ENCODE measurements at places on chromosomes 3 and 15.

DNA sequence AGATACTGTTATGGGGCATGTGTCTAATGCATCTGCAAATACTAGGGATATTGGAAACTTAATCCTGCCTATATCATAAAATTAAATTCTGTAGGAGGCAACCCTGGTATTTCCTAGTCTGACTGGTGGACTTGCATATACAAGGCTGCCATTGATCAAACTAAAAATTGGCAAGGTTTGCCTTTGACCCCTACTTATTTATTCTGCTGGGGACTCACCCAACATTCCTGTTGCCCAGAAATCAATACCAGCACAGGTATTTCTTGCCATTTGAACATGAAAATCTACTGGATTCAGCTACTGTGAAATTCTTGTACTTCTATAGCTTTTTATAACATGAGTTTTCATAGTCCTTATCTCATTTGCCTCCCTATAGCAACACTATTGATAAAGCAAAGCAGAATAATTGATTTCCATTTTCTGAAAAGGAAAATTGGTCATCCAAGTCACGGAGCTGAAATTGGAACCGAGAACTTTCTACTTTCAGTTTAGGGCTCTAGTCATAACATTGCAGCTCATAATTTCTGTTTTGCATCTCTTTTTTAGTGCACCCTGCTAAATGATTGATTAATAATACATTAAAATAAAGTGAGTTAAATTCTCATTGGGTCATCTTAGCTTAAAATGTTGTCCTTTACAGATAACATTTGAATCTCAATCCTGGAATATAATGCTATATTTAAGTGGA, 365.2 kb downstream of the MFSD1 start:
- no peak for DNase-seq

- DNase-seq, result no peak
These were observed 278.7 kb downstream of the FHIT start for GRCh38 chr3:60972599-60972998.

GRCh38 chr3:62604298-62604697, 230.9 kb upstream of the FEZF2 start:
- DNase-seq, result peak; percentile 93

GRCh38 chr3:186162221-186162620, 53.3 kb upstream of the ETV5 start:
- DNase-seq, result peak; percentile 19

DNA sequence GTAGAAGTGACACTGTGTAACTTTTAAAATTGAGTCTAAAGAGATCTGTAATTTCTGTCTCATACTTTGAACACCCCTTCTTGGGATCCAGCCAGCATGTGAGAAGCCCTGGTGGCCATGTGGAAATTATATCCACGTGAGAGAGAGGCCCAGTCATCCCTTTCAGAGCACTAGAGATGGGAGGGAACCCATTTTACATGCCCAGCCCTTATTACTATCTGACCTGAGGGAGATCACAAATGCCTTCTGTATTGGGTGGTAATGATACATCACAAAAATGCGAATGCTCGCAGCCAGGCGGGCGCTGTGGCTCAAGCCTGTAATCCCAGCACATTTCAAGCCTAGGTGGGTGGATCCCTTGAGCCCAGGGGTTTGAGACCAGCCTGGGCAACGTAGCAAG, 27.3 kb upstream of the TRAK1 start:
- peak; percentile 65 for DNase-seq

- peak; percentile 95 for DNase-seq
These were observed 14.1 kb downstream of the LYSMD4 start for GRCh38 chr15:99719096-99719541.

- peak; percentile 38 for DNase-seq
These were observed 23.3 kb downstream of the IREB2 start for GRCh38 chr15:78461171-78461888.

GRCh38 chr15:85473455-85473854, 93.1 kb downstream of the AKAP13 start:
- peak; percentile 83 for DNase-seq

DNA sequence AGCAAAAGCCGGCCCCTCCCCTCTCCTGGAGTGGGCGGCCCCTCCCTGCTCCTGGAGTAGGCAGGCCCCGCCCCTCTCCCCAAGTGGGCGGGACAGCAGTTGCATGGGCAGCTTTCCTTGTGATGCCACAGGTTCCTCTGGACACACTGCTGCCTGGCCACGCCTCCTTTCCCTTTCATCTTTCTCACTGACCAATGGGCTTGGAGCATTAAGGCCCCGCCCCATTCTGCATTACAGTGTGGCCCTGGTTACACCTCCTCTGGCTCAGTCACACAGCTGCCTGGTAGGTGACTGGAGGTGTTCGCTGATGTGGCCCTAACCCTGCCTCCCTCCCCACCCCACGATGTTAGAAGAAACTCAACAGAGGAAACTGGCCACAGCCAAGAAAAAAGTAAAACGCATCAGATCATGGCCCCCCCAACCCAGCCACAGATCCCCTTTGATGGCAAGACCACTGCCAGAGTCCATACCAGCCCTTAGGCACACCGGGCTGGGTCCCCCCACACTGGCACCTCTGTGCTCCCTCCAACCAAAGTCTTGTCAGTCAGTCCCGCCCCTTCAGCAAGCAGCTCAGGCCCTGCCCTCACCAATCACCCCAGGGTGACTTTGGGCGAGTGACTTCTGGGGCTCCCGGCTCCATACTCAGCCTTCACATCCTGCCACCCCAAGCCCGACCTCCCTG, 84.3 kb downstream of the ADAMTS7 start:
- peak; percentile 5 for DNase-seq

GRCh38 chr15:101100118-101100517, 151.7 kb downstream of the CHSY1 start:
- no peak for DNase-seq

DNA sequence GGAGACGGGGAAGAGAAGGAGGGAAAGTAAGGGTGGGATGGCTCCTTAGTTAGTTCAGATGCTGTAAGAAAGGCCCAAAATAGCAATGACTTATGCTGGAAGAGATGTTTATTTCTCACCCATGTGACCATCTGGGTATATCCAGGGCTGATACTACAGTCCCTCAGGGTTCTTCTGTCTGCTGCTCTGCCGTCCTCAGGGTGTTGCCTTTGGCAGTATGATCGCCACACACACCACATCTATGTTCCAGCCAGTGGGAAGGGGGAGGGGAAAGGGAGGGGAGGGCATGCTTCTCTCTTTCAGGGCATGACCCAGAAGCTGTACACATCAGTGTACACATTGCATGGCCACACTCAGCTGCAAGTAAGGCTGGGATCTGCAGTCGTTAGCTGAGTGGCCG, 10.2 kb downstream of the CD276 start:
- DNase-seq, result peak; percentile 29

DNA sequence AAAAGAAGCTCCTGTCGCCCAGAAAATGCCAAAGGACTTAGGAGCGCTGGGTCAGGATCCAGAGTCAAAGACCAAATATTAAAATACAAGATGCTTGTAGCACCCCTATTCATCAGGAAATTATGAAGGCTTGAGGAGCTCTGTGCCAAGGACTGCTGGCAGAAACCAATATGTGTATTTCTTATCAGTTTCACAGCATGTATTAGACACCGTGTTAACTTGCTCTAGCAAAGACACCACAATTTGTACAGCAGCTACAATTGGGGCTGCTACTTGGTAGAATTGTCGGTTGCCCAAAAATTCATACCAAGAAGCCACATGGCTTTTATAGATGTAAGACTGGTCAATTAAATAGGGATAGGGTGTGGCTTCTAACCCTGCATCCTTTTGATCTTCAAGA, 128.8 kb downstream of the CD47 start:
- DNase-seq, result no peak
